ELF-1 (cell line): ENCODE measurements at places on chromosomes 5 and 9.

- DNase-seq = no peak
Measured at GRCh38 chr9:136273921-136274785, 28.5 kb upstream of the QSOX2 start.

DNA sequence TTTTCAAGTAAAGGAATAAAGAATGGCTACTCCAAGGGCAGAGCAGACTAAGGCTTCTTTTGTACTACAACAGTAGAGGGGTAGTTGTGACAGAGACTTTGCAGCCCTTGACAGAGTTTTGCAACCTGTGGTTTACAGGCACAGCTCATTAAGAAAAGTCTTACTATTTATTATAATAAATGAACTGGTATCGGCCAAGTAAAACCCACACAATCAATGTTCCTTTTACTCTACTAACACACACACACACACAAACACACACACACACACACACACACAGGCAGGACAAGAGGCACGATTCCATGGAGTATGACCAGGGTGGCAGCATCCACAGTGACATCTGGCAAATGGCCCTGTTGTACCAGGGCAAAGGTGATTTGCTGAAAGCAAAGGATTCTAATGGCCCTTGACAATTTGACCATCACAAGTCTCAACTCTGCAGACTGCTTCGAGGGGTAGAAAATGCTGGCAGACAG, 59.1 kb upstream of the GOLPH3 start:
- DNase-seq = no peak

GRCh38 chr9:125396799-125397198, 135.2 kb downstream of the GAPVD1 start:
- no peak for DNase-seq

DNA sequence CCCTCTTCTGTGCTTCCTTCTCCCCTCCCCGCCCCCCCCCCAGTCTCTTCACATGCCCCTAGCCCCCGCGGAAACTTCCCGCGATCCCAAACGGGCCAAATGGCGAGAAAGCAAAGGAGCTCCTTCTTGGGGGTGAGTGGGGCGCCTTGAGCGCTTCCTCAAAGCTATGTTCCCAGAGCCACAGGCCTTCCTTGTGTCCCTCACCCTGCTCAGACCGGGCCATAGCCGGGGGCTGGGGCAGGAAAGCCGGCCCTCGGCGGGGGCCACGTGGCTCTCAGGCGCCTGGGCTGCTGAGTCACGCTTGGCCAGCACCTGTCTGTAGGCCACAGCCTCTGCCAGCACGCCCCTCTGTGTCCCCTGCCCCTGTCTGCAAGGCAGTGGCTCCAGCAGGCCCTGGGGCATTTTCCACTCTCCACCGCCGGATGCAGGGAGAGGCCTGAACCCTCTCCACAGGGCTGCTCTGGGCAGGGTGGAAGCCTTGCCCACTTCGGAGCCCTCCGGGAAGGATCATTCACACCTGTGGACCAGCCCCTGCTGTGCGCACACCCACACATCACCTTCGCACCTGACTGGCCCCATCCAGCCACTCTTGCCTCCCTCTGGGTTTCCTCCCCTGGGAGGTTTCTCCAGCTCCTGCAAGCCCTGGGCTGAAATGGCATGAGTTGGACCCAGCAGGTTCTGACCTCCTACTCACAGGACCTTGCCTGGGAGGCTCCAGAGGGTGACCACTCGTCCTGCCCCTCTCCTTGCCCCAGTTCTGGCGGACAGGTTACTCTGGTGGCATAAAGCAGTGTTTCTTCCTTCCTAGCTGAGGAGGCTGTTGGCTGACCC, 1.2 kb upstream of the SQSTM1 start:
- DNase-seq = peak; percentile 90

- DNase-seq = no peak
Measured at GRCh38 chr9:114789006-114789405, 16.8 kb downstream of the TNFSF15 start.

DNA sequence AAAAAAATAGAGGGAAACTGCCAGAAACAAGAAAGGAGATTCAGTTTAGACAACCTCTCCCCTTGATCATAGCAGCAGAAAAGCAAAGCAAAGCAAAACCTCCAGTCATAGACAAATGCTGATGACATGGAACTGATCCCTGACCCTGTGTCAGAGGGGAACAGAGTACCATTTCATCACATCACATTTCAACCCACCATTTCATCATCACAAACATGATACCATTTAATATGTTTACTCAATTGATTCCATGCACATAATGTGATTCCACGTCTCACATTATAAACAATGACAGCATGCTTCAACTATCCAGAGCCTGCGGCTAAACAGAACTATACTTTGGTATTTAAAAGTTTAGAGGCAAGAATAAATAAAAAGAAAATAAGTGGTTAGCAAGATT, 28.7 kb upstream of the ACOT12 start:
- DNase-seq = no peak

- DNase-seq = no peak
Measured at GRCh38 chr9:37100741-37101140, 19.6 kb upstream of the ZCCHC7 start.

DNA sequence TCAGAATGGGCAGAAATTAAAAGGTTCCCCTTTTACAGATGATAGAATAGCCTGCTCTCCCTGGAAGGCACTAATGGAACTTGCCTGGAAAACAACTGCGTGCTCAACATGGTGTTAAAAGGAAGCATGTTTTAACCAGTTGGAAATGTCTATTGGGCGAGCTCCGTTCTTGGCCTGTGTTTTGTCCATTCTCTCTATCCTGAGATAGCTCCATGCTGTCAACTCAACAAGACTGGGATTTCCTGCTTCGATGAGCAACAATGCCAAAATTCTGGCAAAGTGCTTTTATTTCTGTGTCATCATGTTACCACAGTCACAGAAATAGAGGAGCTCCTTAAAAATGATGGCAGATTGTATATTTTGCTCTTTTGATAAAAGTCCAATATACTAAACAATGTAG, 198.3 kb downstream of the PLK2 start:
- DNase-seq = no peak

DNA sequence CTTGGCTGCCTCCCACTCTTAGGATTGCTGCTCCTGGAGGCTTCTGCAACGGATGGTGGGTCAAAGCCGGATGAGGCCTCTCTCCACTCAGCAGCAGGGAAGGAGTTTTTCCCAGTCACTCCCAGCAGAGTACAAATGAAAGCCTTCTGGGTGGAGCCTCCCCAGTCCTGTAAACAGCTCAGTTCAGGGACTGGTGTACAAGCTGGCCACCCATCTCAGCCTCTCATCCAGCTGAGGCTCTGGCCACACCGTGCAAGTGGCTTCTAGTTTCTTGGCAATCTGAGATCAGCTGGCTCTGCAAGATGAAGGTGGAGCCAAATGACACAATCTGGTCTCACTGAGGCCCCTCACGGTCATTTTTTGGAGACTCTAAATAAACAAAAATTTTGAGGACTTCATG, 10.0 kb downstream of the GPX3 start:
- no peak for DNase-seq

DNA sequence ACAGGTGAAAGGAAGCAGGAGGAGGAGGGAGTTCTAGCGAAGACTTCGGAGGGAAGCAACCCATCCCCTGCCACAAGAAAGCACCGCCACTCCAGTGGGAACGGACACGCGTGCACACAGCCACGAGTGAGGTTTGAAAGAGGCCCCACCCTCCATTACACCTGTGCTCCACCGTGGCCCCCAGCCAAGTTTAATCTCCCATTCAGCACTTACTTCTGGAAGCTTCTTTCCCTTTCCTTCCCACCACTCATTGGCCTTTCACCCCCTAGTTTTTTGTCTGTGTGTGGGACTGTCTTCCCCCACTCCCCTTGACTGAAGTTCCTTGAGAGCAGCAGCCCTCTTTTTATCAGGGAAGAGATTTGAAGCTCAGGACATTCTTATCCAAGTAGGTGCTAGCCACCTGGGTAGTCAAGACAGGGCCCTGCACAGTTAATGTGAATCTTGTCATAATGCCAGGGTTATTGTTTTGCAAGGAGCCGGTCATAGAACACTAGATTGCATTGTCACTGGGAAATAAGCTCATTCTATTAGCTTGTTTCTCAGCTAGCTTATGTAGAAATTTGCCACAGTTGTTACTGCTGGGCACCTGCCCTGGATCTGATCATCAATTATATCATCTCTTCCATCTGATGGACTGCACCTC, 256.0 kb downstream of the DOCK8 start:
- DNase-seq = no peak

GRCh38 chr5:139698490-139699146, 50.5 kb downstream of the CXXC5 start:
- peak; percentile 99 for DNase-seq

DNA sequence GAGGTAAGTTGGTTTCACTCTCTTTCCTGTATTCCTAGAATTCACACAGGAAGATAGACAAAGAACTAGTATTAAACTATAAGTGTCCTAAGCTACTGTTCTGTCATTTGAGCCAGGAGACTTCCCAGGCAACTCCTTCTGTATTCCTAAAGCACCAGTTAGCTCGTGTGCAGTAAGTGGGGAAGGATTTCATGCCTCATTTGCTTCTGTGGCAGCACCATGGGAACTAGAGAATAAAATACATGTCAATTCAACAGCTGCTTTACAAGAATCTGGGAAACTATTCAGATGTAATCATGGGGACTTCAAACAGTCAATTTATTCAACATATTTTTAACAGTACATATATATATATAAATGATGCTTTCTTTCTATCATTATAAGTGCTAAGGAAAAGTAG, 762.3 kb downstream of the PRELID2 start:
- no peak for DNase-seq

GRCh38 chr9:137077010-137077747, at the start of gene UAP1L1:
Gene UAP1L1 (plus strand): TSS chr9:137077517. CDS start chr9:137077533, 16 bp downstream.
- DNase-seq = no peak

GRCh38 chr5:164679461-164679860, 1174.0 kb downstream of the MAT2B start:
- DNase-seq = no peak

DNA sequence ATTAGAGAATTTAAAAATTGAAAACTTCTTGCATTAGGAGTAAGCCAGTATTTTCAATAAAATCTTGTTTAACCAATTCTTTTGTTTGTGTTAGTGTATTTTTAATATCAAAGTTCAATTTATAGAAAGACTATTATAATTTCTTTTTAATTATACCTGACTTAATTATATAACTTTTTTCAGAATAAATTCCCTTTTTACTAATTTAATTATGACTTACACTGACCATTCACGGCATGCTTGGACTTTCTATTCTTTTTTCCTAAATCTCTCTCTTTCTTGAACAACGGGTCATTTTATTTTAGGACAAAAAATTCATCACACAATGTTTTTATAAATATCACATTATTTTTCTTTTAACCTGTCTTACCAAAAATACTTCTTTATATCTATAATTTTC, 555.3 kb upstream of the PTGER4 start:
- no peak for DNase-seq

DNA sequence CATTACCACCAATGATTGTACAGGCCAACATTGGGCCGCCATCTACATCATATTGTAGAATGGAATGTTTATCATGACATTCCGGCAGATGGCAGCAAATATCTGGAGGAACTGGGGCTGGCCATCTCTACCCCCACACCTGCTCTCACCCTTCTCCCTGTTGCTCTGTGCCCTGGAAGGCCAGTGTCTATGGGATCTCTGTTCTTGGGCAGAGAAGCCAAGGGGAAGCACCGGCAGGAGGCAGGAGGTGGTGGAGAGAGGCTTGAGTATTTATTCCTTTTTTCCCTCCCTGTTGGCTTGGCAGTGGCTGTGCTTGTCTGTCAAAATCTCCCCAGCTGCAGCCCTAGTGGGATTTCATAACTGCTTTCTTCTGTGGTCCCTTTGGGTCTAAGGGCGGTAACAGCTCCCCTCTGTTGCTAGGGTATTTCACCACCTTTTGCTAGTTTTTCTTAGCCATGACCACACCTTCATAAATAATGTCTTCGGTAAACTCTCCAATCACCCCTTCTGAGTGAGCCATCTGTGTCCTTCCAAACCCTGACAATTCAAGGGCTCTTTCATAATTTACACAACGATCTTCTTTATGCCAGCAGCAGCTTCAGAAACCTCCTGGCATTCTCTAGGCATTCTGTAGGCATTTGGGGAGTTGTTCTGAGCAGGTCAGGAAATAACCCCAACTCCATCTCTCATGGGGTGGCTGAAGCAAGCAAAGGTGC, 225.8 kb downstream of the MELK start:
- peak; percentile 36 for DNase-seq

- DNase-seq = no peak
Measured at GRCh38 chr5:122471752-122472061, 159.7 kb downstream of the SNCAIP start.

DNA sequence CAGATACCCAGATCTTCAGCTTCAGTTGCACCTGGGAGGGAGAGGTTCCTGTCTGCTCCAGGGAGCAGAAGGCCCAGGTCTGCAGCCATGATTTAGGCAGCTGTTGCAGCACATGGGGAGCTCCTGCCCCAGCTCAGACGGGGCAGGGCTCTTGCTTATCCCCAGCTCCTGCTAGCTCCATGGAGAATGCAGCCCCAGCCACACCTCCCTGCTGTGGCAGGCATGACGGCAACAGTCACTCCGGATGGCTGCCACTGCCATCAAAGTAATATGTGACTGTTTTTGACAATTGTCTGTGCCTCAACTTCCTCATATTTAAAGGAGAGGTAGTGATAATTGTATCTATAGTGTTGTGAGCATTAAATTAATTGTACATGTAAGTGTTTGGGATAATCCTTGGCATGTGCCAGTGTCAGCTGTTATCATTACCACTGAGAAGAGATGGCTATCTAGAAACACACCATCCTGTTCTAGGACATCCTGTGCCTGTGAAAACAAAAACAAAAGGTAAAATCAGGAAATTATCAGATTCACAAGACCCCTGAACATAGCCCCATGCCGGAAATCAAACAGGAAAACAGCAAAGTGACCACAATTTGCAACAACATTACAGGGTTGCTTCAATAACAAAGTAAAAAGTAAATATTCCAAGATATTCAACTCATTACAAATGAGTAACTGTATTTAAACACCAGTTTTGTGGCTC, 1048.8 kb upstream of the ACO1 start:
- DNase-seq = no peak

DNA sequence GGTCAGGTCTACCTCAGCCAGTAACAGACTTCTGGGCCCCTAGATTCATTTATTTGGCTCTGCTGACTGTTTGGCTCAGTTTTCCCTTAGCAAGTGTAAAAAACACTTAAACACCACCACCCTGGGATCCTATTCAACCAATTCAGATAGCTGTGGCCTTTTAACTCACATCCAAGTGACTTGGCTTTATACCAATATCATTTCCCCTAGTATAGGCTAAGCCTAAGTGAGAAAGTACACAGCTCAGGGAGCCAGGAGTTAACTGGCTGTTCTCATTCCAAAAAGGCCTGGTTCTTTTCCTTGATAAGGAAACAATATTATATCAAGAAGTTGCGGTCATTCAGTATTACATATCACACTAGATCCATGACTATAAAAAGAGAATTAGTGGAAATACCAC, 163.5 kb downstream of the ARL15 start:
- DNase-seq = no peak

- DNase-seq = no peak
Measured at GRCh38 chr5:41875121-41875520, 4.9 kb upstream of the OXCT1 start.

GRCh38 chr5:17425385-17426070, 72.5 kb upstream of the TAF11L2 start:
- no peak for DNase-seq
